ENCODE measurements at places on chromosomes 1 and 21.

GRCh38 chr21:42534421-42535378 is 21.0 kb downstream of the SLC37A1 start:
- no peak for DNase-seq

DNA sequence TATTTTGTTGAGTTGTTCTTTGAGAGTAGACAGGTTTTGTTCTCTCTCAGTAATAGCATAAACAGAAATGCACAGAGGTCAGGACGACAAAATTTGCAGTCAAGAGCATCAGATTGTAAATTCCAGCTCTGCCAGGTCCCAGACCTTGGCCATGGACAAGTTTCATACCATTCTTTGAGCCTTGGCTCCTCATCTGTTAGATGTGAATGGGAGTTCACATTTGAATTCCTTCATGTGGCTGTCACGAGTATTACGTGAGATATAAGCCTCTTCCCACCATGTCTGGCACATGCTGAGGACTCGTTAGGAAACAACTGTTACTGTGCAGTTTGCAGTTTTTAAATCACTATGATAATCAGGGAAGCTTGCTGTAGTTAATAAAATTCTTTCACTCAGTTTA is 93.2 kb upstream of the KCTD3 start:
- no peak for DNase-seq

DNA sequence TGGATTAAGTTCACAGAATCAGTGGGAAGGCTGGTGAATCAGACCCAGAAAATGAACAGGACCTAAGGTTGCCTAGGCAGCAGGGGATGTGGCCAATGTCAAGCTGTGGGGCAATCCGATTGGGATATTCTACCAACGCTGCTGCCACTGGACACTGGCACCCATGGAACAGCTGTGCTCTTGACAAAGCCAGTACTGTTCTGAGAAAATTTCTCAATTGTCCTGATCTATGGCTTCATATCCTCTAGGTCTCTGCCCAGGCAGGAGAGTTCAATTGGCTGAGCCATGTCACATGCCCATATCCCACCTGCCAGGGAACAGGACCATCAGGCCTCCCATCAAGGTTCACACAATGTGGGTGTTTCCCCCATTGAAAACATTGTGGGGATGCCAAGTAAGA is 6.2 kb downstream of the TACSTD2 start:
- DNase-seq: no peak

- DNase-seq: no peak
Measured at GRCh38 chr1:53182716-53183094, 13.9 kb upstream of the CPT2 start.

DNA sequence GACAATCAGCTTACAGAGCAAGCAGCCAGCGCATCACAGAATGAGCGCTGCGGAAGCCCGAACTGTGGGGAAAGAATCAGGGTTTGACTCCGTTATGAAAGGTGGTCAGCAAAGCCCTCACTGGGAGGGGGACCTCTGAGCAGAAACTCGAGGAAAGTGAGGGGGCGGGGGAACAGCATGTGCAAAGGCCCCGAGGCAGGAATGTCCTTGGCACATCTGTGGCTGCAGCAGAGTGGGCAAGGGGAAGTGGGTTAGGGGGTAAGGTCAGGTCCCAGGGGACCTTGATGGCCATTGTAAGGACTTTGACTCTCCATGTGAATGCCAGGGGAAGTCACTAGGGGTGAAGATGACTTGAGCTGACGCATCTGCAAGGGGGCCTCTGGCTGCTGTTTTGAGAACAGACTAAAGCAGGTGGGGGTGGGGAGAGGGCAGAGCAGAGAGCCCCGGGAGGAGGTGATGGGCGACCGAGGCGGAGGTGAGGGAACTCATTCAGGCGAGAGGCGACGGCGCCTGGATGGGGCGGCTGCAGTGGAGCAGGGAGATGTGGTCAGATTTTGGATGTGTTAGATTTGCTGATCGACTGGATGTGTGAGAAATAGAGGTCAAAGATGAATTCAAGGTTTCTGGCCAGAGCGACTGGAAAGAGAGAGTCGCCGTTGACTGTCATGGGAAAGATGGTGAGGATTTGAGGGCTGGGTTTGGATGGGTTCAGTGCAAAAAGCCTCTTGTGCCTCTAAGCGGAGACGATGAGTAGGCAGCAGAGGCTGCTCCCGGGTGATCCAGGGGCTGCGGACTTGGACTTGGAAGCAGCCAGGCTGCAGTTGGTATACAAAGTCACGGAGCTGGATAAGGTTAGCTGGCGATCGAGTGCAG is 108.0 kb upstream of the ZBTB40 start:
- DNase-seq: no peak

DNA sequence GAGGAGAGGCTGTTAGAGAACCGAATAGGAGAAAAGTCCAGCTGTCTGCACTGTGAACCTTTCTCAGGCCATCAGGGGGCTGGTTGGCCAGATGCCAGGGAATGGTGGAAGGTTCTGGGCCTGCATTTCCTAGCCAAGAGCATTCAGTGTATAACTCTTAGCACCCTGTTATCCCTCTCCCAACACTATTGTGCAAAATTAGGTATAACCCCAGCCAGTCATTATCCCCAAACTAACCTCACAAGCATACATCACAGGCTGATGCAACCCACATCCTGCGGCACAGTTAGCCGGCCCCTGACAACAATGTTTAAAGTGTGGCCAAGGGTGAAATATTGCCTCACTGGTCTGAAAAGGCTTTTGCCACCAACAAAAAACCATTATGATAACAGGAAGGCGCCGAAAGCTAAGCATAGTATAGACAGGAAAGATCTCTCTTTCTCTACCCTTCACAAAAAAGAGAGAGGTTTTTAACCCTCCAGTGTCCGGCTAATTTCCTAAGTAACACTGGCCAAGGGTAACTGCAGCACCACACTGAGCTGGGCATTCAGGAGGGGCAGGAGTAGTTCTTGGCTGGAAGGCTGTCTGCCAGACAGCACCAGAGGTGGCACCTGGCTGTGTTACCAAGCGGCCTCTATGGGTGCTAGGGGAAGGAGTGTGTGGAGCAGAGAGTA is 77.3 kb upstream of the BCAR3 start:
- peak; percentile 11 for DNase-seq

GRCh38 chr1:16618719-16619118 is 5.4 kb upstream of the NBPF1 start:
- DNase-seq: no peak

GRCh38 chr1:204837440-204838084 is 33.1 kb upstream of the NFASC start:
- no peak for DNase-seq

DNA sequence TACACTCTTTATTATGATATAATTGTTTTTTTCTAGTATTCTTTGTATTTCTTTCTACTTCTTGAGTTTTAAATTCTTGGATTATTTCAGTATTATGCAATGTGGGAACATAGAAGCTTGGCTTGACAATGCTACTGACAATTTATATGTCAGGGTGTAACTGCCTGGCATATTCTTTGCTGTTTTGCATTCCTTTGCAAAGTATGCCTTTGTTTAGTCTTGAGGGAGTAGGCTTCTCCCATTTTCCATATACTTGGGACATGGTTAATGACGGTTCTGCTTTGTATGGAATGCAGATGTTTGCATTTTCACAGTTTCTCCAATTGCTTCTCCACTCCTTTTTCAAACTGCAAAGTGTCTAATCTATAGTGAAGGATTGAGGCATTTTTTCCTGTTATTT is 109.8 kb downstream of the HMCN1 start:
- no peak for DNase-seq

GRCh38 chr1:111471012-111471411 is 2.8 kb upstream of the C1orf162 start:
- peak; percentile 33 for DNase-seq

GRCh38 chr1:87155170-87155569 is 173.5 kb upstream of the LMO4 start:
- no peak for DNase-seq

GRCh38 chr1:202791077-202791747 is 17.0 kb downstream of the KDM5B start:
- no peak for DNase-seq

- DNase-seq: no peak
Measured at GRCh38 chr1:84722794-84723193, 32.5 kb upstream of the SSX2IP start.

- DNase-seq: no peak
Measured at GRCh38 chr21:14557413-14557812, 11.3 kb upstream of the SAMSN1 start.

GRCh38 chr1:185281245-185281644 is 35.8 kb downstream of the IVNS1ABP start:
- no peak for DNase-seq

DNA sequence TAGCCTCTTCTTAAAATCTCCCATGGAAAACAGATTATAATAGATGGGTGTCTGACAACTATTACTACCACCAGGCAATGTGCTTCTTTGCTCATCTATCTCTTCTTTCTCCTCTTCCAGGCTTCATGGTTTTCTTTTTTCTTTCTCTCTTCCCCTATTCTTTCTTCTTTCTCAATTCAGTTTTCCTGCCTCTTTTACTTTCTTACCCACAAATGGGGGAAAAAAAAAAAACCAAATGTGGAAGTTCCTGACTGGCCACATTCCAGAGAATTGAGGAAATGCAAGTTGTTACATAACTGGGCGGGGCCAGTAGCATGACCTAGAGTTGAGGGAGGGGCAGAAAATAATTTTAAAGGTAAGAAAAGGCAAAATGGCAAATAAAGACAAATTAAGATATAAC is 10.9 kb upstream of the SMG7 start:
- no peak for DNase-seq

DNA sequence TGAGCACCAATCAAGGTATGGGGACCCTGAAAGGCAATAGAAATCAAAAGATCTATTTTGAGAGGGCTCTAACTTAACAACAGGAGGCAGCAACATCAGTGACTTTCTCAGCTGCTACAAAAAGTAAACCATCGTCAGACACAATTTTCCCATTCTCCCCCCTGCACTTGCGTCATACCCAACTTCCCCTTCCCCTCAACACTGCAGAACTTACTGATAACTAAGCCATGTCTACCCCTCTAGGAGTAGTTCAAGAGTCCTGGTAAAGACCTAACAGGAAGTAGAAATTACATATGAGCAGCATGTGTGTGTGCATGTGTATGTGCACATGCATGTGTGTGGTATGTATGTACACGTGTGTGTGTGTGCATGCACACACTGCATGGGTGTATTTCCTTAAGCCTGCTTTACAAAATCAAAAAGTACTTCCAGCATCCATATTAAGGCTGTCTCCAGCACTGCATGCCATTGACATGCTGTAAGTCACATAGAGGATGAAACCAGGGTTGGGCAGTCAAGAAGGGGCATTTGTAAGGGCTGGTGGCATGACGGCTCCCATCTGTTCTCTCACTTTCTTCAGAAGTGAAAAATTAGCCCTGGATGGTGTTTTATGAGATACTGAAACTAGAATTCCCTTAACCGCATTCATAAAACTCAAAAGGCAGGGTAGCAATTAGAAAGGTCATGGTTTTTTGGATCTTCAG is 460.1 kb upstream of the RUNX1 start:
- no peak for DNase-seq

DNA sequence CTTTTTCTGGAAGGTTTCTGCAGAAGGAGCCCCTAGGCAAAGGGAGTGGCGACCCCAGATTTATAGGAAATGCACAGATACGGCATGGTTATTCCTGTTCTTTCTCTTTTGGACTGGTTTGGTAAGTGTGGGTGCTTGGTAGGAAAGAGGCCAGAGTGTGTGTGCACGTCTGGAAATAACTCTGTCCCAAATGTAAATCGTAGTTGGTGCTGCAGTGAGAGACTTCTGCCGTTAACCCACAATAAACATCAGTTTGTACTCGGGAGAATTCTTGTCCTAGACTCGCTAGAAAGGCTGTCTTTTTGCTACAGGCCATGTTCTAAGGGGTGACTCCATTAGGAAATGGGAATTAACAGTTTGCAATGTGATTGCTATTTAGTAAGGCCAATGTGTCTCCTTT is 779 bp downstream of the SLC44A3 start:
- no peak for DNase-seq

GRCh38 chr1:61078618-61079295 is 3.6 kb upstream of the NFIA start:
- DNase-seq: no peak

- DNase-seq: no peak
Measured at GRCh38 chr1:218867066-218867465, 306.6 kb upstream of the LYPLAL1 start.

DNA sequence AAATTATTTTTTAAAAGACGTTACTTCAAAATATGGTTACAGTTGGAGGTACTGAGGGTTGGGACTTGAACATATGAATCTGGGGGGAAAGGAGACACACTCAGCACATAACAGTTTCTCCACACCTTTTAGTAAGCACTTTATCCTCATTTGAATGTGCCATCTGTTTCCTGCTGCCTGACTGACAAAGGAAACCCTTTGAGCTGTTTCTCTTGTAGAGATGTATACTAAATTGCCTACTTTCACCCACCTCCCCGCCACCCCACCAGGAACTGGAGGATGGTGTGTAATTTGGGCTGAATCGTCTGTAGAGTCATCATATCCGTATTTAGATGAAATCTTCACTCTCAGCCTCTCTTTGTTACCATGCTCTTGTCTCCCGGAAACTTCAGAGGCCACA is 108.1 kb downstream of the KAZN start:
- no peak for DNase-seq

- DNase-seq: no peak
Measured at GRCh38 chr21:39125752-39126485, 57.3 kb downstream of the PSMG1 start.

GRCh38 chr1:116989835-116990234 is 11.7 kb upstream of the CD101 start:
- no peak for DNase-seq

GRCh38 chr1:39392851-39393573 is 98.4 kb upstream of the BMP8A start:
- DNase-seq: no peak

- DNase-seq: no peak
Measured at GRCh38 chr1:201711811-201712210, 117.1 kb upstream of the IPO9 start.

DNA sequence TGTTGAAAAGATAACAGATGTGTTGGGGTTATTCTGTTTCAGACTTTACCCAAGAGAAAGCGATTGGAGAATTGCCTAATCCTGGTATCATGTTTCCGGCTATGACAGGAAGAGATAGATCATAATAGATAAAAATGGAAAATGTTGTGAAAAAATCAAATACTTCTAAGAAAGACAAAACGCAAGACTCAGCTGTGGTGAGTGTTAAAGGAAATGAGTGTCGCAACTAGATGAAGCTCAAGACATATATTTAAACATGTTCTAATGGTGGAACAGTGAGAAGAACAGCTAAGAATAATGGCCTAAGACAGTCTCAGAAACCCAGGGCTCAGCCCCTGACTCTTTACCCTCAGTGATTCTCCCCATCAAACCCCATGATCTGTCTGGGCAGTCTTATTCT is 426.7 kb upstream of the RUNX1 start:
- no peak for DNase-seq

GRCh38 chr1:85911742-85912141 is 203.5 kb upstream of the ZNHIT6 start:
- DNase-seq: no peak

- no peak for DNase-seq
Measured at GRCh38 chr1:217029281-217030157, 306.3 kb upstream of the ESRRG start.

DNA sequence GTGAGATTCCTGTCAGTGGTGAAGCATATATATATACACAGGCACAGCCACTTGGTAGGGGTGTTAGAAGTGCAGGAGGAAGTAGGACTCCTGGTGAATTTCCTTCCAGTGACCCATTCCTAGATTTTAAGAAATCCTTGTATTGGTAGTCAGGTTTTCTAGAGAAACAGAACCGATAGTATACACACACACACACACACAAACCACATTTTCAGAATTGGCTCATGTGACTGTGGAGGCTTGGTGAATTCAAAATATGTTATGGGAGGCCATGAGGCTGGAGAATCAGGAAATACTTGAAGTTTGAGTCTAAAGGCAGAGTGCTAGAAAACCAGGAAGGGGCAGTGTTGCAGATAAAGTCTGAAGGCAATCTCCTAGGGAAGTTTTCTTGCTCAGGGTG is 114.2 kb downstream of the FCRL5 start:
- DNase-seq: no peak

Data from stimulated activated CD4-positive, alpha-beta T cell treated with anti-CD3 and anti-CD28 coated beads, Interleukin-12 subunit alpha, Interleukin-12 subunit beta, amount 100 ng/mL, for 48 hours (primary cell).